Spleen (tissue), 13 donors: ENCODE measurements at places on chromosomes 16 and 17.

DNA sequence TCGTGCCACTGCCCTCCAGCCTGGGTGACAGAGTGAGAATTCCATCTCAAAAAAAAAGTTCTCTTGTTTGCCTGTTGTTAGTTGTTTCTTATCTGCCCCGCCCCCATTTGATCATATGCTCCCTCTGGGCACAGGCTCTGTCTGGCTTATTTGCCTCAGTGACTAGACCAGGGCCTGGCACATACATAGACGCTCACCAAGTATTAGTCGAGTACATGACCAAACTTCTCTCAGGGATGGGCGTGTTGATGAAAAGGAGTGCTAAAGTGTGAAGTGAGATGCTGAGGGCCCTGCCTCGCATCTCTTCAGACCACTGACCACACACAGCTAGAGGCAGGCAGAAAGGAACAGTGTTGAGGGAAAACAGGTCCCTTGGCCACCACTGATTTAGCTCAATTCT, 3.3 kb upstream of the HELZ start:
- no peak for DNase-seq

GRCh38 chr16:85537795-85538401, 75.2 kb upstream of the GSE1 start:
- DNase-seq: no peak

- no peak for DNase-seq
These were observed 145.6 kb downstream of the AATF start for GRCh38 chr17:37094391-37094790.

DNA sequence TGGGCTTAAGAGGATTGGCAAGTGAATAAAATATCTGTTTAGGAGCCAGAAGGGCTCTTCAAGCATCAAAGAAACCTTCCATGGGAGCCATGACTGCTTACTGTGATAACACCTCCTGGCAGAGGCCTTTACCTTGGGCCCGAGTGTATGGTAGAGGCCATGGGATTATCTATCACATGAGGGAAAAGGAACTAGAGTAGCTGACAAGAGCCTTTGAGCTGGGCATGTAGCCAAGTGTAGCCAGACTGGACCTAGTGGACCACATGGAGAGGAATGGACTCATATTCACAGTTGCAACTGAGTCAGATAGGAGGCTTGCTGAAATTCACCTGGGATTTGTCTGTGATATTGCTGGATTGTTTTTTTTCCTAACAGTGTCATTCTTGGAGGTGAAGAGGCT, 276.0 kb upstream of the ZFHX3 start:
- no peak for DNase-seq

DNA sequence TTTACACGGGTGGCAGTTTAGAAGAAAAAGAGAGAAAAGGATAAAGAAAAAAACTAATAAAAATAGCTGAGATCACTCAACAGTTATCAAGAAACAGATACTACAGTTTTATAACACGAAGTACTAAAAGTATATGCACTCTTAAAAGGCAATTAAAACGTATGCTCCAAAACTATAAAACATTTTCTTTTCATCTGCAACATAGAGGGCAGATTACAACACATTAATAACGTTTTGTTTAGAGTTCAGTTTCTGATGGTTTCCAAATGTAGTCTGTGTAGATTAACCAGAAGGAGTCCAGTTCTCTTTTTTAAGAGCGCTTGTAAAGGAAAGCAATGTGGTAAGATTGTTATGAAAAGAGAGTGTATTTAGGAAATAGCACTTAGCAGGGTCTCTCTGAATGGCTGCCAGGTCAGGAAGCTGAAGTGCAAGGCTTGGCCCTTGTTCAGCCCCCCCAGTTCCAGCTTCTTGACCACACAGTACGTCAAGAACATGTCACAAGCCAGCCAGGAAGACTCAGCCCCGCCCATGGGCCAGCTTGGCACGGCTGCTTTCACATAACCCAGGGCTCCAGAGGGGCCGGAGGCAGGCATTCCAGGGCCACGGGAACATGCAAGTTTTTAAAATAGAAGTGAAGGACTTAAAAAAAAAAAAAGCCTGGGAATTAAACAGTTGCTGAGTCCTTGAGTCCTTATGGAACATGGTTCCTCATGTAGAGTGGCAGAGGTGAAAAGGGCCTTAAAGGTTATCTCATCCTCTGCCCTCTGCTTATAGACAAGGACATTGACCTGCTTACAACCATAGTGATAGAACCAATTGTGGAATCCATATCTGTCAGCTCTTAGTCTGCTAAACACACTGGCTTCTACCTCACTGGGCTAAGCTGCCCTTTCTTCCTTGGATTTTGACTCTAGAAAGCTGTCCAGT, 147.4 kb upstream of the TBX2 start:
- peak; percentile 90 for DNase-seq

- DNase-seq: no peak
These were observed 29.2 kb upstream of the SKAP1 start for GRCh38 chr17:48459070-48459844.

GRCh38 chr16:57354311-57354710, 4.3 kb upstream of the CCL22 start:
- DNase-seq: no peak

- peak; percentile 65 for DNase-seq
These were observed 10.2 kb upstream of the FAM83G start for GRCh38 chr17:19014628-19015215.

DNA sequence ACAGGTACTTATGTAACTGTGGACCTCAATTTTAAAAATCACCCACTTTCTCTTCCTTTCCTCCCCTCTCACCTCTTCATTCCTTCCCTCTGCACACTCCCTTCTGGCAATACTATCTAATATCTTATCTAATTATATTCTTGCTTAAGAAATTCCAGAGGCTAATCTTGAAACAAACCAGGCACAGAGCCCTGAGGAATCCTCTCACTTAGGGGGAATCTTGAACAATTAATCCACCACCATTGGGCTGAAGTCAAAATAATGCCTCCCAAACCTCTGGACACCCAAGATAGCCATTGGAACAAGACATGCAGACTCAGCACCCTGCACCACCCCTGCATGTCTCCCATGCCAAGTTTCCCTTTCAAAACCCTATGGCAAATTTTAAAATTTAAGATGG, 1.0 kb upstream of the KRTAP4-6 start:
- DNase-seq: no peak

GRCh38 chr16:81818568-81818896, 39.4 kb downstream of the PLCG2 start:
- DNase-seq: no peak

DNA sequence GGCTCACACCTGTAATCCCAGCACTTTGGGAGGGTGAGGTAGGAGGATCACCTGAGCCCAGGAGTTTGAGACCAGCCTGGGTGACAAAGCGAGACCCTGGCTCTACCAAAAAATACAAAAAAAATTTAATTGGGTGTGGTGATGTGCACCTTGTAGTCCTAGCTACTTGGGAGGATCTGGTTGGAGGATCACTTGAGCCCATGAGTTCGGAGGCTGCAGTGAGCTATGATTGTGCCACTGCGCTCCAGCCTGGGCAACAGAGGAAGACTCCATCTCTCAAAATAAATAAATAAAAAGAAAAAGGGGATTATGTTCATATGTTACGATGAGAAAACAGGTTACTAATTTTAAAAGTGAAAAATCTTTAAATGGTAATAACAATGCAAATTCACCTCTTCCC, 996 bp downstream of the MLKL start:
- no peak for DNase-seq

- DNase-seq: peak; percentile 70
These were observed 619 bp upstream of the TMEM92 start for GRCh38 chr17:50273654-50274040.

GRCh38 chr17:55730380-55730779, 7.7 kb upstream of the TMEM100 start:
- DNase-seq: no peak

DNA sequence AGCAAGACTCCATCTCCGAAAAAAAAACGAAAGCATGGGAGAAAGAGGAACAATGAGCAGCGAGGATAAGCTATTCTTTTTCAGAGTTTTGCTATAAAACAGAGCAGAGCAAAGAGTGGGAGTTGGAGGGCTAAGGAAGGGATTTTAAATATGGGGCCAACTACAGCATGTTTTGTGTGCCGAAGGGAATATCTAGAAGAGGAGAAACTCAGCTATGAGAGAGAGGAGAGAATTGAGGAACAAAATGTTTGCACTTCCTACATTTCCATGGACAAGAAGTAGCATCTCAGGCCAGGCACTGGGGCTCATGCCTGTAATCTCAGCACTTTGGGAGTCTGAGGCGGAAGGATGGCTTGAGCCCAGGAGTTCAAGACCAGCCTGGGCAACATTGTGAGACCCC, 13.1 kb upstream of the GRB2 start:
- DNase-seq: no peak

DNA sequence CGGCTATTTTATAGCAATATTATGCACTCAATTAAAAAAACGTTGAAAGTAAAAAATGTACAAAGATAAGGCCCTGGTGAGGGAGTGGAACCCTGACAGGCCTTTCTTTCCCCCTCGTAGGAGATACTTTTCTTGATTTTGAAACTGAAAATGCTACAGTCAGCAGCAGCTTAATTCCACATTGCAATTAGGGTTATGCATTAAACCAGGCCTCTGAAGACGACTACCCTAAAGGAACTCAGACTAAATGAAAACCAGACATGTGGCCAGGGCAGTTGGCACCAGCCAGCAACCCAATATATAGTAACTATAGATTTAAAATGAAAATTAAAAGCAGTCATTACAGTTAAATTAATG, 463.2 kb upstream of the MAF start:
- no peak for DNase-seq

DNA sequence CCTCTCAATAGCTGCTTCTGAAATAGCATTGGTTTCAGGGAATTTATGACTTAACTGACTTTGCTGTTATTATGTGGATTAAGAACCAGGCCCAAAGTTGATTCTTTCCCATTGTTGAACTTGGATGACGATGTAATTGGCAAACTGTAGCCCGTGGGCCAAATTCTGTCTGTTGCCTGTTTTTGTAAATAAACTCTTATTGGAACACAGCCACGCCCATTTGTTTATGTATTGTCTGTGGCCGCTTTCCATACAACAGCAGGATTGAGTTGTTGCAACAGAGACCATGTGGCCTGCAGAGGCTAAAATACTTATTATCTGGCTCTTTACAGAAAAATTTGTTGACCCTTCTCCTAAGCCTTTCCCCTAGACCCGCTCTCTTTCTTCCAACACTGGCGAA, 31.6 kb downstream of the NTN1 start:
- DNase-seq: no peak

GRCh38 chr17:41907185-41907556, 11.6 kb downstream of the ACLY start:
- no peak for DNase-seq

DNA sequence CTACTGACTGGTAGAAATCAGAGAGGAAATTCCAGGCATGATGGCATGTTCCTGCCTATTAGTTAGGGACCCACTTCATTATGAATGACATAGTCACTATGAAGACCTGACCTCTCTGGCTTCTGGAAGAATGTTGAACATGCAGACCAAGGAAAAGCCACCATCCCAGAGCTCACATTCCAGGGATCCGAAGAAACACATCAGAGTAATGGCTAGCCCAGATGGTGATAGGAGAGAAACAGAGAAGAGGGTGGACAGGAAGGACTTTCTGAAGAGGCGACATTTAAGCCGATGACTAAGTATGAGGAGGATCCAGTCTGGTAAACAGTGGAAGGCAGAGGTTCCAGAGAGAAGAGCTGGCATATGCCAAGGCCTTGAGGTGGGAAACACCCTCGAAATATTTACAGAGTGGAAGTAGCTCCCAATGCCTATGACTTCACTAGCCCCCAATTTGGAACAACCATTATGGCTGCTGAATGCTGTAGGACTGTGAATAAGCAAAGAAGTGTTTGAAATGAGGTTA, 216.2 kb downstream of the RBFOX1 start:
- no peak for DNase-seq

GRCh38 chr17:67993998-67994361, 2.3 kb downstream of the C17orf58 start:
- DNase-seq: no peak

DNA sequence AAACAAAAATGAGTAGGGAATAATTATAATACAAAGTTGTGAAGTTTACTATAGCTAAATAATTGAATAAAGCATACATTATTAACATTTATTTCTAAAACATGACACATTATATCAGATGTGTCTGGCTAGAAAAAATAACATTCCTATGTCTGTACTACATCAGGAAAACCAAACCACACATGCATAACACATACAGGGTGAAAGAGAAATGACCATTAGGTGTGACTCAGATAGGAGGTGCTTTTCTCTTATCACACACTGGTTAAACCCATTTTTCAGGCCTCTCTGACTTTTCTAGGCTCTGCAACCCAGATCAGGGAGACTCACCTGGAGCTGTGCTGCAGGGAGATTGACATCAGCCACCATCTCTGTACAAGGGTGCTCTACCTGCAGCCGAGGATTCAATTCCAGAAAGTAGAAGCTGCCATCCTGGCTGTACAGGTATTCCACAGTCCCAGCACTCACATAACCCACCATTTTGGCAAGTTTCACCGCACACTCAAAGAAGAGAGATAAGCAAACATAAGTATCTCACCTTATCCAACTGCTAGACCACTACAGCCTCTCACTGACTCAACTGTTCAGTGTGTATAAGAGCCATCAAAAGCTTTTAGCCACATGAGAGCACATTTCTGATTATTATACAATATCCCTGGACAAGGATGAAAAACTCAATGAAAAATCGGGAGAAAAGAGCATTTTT, 116.6 kb upstream of the C17orf78 start:
- DNase-seq: no peak

- no peak for DNase-seq
These were observed 12.8 kb downstream of the CRISPLD2 start for GRCh38 chr16:84832488-84833143.

- DNase-seq: no peak
These were observed 782 bp downstream of the FAM83G start for GRCh38 chr17:19003543-19004420.

DNA sequence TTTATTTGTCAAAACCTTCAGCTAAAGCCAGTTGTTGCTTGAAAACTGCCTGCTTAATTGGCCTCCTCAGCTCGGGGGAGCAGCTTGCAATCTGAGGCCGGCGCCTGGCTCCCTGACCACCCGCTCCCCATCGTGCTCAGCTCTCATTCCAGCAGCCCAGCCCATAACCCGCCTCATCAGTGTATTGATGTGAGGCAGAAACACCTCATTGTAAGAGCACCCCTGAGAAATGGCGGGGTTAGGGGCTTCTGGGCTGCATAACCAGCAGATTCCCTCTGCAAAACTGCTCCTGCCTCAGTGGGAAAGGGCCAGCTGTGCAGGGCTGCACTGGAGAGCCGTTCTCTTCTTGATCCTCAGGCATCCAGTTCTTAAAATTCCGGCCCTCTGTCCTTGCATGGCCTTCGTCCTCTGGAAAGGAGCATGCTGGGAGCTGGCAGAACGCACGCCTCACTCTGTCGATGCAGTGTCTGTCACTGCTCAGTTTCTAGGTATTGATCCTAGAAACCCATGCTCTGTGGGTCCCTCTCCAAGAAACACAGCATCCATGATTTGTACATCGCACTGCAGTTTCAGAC, 113.8 kb upstream of the CHMP6 start:
- peak; percentile 45 for DNase-seq

GRCh38 chr17:42759982-42760651, 910 bp upstream of the RAMP2 start:
- DNase-seq: peak; percentile 54

GRCh38 chr17:11340803-11341202, 99.8 kb downstream of the SHISA6 start:
- no peak for DNase-seq
